ENCODE measurements at places on chromosomes 5 and 9.

DNA sequence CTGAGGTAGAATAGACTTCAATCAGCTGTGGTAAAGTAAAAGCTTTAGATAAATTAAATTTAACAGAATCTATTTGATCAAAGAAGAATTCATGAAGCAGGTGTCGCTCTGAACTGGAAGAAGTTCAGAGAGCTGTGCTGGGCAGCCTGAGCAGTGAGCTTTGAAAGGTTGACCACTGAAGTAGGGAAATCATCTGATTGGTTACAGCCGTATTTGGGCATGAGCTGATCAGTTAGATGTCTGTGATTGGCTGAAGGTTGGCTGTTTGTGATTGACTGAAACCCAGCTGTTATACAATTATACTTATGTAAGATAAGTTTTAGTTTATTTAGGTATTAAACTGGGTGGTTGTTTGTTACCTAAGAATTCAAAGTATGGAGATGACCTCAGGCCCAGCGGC is 1174.6 kb downstream of the CDH9 start:
- no peak for DNase-seq

GRCh38 chr5:73160239-73160671 is 12.7 kb upstream of the TMEM174 start:
- DNase-seq: no peak

GRCh38 chr9:75866273-75866871 is 24.1 kb upstream of the PCSK5 start:
- no peak for DNase-seq

DNA sequence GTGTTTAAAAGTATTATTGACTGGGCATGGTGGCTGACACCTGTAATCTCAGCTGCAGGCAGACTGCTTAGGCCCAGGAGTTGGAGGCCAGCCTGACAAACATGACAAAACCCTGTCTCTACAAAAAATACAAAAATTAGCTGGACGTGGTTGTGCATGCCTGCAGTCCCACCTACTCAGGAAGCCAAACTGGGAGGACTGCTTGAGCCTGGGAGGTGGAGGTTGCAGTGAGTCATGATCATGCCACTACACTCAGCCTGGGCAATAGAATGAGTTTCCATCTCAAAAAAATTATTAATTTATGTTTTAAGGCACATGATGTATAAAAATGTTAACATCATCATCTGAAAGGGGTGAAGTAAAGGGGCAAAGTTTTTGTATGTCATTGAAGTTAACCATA is 49.7 kb upstream of the FNIP1 start:
- no peak for DNase-seq

- no peak for DNase-seq
These were observed 469.5 kb upstream of the PIK3R1 start for GRCh38 chr5:67746103-67746502.

- no peak for DNase-seq
These were observed 79.5 kb upstream of the FAM169A start for GRCh38 chr5:74945561-74946165.

- DNase-seq: no peak
These were observed at the start of the genes EIF4E1B and SNCB for GRCh38 chr5:176629853-176630680. EIF4E1B (plus strand) TSS chr5:176630675; CDS start chr5:176642788, 12,113 bp downstream. SNCB (minus strand) TSS chr5:176630534; CDS start chr5:176629654, 880 bp downstream.

- no peak for DNase-seq
These were observed 24.3 kb upstream of the SLIT3 start for GRCh38 chr5:169325273-169325672.

DNA sequence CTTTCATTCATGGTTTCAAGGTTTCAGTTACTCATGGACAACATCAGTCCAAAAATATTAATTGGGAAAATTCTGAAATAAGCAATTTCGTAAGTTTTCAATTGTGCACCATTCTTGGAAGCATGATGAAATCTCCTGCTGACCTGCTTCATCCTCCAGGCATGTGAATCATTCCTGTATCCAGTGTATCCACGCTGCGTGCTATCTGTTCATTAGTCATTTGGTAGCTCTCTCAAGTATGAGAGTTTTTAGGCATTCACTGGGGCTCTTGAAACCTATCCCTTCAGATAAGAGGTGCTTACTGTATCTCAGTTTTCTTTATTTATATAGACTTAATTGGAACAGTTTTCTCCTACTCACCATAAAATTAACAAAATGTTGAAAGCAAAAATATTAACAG is 293.0 kb downstream of the CDH12 start:
- no peak for DNase-seq

DNA sequence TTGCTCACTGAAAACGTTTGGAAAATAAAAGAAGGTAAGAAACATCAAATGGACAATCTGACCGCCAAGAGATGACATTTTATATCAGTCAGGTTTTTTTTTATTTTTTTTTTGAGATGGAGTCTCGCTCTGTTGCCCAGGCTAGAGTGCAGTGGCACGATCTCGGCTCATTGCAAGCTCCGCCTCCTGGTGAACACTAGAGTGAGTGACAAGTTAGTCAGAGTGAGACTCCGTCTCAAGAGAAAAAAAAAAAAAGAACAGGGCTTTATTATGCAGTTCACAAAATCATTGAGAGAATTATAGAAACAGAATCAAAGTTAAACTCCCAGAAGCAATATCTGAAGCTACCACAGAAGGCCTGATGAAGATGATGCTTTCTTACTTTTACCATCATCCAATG is 70.1 kb downstream of the DTWD2 start:
- DNase-seq: no peak

GRCh38 chr5:108111736-108112135 is 270.2 kb downstream of the FBXL17 start:
- DNase-seq: no peak

- DNase-seq: no peak
These were observed 6.2 kb downstream of the BARHL1 start for GRCh38 chr9:132588501-132589147.

DNA sequence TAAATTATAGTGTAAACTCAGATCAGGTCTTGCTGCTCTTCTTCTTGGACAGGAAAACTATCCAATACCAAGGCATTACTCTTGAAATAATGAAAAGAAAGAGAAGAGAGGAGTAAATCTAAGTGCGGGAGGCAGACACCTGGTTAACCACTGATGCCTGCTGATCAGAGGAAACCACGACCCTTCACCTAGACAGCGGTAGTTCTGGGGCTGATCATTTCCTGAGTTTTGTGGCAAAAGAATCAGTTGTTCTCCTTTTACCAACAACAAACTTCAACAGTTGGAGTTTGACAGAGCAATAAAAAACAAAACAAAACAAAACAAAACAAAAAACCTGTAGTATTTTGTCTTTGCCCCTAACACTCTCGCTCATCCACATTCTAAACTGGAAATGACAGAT is 3.0 kb downstream of the RLN1 start:
- no peak for DNase-seq

DNA sequence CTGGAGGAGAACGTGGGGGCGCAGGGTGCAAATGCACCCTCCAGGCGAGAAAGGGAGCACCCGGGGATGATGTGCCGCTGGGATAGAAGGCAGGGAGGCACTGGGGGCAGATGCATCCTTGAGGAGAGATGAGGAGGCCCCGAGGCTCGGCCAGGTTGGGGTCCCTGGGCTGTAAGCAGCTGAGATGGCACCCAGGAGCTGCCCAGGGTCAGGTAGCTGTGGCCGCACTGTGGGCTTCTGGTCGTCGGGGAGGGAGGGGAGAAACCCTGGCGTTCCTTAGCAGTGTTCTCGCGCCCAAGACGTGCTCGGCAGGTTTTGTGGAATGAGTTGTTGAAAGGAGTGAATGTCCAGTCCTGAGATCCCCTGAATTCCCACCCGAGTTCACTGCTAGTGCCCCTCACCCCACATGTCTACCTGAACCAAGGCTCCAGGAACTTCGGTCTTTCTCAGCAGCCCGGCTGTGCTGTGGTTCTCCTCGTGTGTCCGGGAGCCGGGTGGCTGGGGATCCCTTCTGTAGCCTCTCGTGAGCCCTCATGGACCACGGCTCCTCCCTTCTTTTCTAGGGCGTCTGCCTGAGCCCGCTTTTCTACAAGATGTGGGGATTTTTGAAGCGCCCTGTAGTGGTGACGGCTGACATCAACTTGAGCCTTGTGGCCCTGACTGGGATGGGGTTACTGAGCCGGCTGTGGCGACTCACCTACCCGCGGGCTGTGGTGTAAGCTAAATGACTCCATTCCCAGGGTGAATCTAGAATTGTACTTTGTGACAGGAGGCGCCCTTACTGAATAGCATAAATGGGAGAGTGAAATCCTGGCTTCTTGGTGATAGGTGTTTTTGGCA is 1.1 kb downstream of the POMT1 start:
- DNase-seq: peak; percentile 5

DNA sequence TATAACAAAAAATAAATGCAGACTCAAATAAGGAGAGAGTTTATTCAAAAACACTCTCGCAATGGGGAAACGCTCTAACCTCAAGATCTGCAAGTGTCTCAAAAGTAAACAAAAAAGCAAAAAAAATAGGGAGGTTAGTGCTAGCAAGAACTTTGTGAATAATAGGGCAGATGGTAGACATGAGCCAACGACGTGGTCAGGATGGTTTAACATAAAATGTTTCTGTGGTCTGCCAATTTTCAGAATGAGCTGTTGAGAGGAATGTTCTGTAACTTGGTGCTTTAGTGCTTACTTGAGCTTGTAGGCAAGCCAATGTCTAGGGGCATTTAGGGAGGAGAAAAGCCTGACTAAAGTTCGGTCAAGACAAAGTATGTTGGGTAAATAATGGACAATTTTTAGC is 1813.9 kb upstream of the CDH6 start:
- DNase-seq: no peak

DNA sequence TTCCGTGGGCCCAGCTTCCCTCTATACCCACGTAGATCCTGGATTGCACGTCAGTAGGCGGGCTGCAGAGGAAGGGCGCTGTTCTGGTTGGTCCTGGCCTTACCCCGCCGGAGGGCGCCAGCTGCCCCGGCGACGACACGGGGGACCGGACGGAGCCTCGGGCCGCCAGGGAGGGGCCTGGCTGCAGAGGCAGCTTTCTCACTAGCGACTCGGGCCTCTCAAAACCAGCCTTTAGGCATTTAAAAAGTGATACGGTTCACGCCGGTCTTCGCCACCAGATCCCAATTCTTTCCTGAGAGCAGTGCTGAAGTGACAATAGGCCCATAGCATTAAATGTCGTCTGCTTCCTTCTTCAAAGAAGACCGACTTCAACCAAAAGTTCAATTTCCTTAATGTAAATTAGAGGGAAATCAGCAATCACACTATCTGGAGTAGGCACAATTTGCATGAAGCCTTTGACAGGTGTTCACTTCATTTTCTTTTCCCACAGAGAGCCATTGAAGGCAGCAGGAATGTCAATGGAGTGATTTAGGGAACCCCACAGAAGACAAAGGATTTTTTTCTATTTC is 17.6 kb upstream of the UBE2D2 start:
- no peak for DNase-seq

DNA sequence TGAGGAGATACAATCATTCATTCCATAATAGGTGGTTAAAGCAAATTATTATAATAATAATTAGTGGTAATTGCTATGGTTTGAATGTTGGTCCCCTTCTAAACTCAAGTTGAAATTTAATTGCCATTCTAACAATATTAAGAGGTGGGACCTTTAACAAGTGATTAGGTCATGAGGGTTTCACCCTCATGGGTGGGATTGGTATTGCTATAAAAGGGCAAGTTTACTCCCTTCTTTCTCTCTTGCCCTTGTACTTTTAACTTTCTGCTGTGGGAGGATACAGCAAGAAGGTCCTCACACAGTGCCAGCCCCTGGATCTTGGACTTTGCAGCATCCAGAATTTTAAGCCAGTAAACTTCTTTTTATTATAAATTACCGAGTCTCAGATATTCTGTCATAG is 101.9 kb upstream of the PARP8 start:
- no peak for DNase-seq

GRCh38 chr5:33788922-33789566 is 102.7 kb downstream of the ADAMTS12 start:
- DNase-seq: no peak

- no peak for DNase-seq
These were observed 443.4 kb upstream of the ST8SIA4 start for GRCh38 chr5:101346447-101346846.
